ENCODE measurements at places on chromosomes 7 and 10. TPM values are rescaled to one million over a fixed set of nuclear protein-coding genes. Genes with fewer than 3 reads are reported as not detected.

DNA sequence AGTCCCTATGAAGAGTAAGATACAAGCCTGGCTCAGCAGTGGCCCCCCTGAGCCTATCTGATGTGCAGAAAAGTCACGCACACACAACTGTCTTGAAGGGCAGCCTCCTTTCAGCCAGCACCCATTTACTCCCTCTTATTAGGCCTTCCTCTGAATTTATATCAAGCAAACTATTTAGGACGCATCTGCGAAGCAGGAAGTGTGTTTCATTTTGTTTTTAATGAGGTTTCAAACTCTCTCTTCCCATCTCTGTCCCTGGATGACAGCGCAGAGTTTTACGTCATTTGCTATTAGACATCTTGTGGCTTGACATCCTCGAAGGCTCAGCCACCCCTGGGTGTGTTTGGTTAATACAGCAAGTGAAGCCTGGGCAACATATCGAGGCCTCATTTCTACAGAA, 79.5 kb downstream of the CUX1 start:
- DNase-seq = no peak

DNA sequence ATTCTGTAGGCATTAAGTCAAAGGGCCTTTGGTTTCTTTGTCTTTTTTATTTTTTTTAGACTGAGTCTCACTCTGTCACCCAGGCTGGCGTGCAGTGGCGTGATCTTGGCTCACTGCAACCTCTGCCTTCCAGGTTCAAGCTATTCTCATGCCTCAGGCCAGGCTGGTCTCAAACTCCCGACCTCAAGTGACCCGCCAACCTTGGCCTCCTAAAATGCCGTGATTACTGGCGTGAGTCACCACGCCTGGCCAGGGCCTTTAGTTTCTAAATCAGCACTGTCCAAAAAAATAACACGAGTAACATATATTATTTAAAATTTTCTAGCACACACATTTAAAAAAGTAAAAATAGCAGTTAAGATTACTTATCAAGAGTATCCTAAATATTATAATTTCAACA, 11.1 kb upstream of the ACSL5 start:
- DNase-seq = no peak

DNA sequence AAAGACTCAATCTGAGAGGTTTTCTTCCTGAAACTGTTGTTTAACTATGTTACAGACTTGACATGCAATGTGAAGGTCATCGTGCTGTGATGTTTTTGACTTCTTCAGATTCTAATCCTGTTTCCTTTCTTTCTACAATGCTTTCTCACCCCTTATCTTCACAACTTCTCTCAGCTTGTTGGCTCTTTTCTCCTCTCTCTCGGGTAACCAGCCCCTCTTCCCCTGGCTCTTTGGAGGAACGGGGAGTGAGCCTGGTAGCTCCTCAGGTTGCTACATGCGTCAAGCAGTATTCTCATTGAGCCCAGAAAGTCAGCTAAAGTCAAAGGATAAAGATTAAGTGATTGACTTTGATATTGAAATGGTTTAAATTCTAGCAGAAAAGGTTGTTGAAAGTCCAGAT, 40.1 kb downstream of the SEC23IP start:
- no peak for DNase-seq

DNA sequence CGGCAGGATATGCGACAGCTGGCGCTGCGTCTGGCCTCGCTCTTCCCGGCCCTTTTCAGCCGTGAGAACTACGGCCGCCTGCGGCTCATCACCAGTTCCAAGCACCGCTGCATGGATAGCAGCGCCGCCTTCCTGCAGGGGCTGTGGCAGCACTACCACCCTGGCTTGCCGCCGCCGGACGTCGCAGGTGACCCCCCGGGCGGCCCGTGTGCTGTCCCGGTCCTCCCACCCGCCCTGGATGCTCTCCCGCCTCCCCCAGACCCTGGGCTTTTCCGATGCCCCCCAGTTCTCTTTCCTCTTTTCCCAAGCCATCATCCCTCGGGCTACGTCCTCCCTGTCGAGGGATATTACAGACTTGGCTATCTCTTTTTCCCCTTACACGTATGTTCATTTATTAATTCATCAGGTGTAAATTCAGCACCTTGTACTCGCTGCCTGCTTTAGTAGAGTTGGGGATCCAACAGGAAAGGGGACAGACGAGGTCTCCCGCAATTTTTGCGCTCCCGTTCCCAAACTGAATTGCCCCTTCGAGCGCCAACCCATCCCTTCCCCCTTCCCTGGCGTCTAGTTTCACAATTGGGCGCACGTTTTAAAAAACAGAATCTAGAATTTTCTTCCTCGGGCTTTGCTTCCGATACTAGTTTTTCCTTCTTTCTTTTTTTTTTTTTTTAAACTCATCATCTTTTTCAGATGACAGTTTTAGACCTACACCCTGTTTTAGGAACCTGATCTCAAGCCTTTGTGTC, 846 bp downstream of the MINPP1 start:
- peak; percentile 66 for DNase-seq

GRCh38 chr7:129367349-129367699, 66.9 kb upstream of the STRIP2 start:
- DNase-seq = no peak

DNA sequence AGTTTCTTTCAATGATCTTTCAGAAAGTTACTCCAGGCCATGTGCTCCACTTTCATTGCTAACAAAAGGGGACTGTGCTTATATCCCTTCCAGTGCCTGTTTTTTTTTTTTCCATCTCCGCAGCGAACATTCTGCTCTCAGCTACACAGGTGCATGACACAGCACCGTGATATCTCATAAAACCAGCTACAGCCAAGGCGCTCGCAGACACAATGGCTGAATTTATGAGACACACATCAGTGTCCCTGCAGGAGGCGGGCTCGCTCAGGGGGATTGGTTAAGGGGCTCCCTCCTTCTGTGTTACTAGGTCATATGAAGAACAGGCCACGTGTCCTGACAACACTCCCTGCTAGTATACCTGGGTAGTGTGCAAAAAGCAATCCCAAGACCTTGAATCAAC, 245.5 kb downstream of the SKAP2 start:
- no peak for DNase-seq

DNA sequence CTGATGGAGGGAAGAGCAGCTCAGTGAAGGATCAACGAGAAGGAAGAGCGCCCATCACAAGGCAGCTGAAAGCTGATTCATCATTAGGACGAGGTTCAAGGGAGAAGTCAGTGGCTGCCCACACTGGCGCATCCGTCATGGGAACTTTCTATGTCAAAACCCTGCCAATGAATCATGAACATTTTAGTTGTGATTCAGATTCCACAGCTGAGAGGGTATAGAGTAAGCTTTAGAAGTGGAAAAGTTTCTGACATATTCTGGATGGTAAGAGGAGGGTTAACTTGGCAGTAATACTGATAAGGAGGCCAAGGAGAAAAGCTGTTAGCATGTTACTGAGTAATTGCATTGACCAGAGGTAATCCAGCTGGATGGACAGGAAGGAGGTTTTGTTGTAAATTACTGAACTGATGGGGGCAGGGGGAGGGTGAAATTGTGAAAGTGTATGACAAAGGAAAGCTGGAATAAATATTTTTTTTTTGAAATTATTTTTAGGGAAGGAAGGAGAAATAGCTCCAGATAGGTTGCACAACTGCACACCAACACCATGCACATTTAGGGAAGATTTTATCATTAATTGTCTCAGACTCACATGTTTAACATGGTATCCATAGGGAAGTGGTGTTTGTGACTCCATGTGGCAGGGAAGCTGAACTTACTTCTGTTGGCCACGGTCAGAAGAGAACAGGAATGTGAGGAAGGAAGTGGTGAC, 78.3 kb upstream of the NRP1 start:
- DNase-seq = no peak

DNA sequence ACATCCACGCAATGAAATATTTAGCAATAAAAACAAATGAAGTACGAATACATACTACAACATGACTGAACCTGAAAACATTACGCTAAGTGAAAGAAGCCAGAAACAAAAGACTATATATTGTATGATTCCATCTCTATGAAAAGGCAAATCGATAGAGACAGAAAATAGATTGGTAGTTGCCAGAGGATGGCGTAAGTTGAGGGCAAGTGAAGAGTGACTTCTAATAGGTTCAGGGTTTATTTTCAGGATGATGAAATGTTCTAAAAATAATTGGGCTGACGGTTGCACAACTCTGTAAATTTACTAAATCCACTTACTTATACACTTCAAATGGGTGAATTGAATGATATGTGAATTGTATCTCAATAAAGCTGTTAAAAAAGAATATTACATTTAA, 39.5 kb upstream of the TECTB start:
- DNase-seq = no peak

GRCh38 chr10:32332299-32332750, 14.6 kb downstream of the EPC1 start:
- DNase-seq = no peak

The TMEM184A gene
- 57.6 TPM for total RNA-seq

All from left colon (tissue), 2 donors.